ENCODE measurements at places on chromosomes 16 and 17. TPM values are rescaled to one million over a fixed set of nuclear protein-coding genes. Genes with fewer than 3 reads are reported as not detected.

The ESRP2 gene
- total RNA-seq, result not detected

- DNase-seq, result peak; percentile 67
These were observed 25.9 kb upstream of the APOH start for GRCh38 chr17:66255112-66255511.

The RHBDL3 gene
- 0.82 TPM for total RNA-seq

DNA sequence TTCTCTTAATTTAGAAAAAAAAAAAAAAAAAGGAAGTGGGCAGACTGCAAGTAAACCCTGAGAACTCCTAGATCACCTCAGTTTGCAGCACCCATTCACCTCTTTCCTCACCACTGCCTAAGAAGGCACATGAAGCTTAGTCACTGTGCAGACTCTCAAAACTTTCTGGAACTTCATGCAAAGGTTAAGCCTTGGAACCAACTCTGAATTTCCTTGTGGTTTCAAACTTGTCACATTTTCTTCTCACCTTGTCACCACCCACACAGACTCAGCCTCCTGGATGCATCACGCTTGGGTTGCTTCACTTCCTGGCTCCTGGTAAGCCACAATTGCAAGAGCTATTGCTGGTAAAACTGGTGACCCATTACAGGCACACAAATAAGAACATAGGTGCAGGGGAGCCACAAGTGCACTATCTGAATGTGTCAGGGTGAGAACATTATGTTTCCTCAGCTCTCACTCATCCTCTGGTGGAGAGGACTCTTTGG, 15.0 kb upstream of the CPD start:
- DNase-seq, result peak; percentile 87

DNA sequence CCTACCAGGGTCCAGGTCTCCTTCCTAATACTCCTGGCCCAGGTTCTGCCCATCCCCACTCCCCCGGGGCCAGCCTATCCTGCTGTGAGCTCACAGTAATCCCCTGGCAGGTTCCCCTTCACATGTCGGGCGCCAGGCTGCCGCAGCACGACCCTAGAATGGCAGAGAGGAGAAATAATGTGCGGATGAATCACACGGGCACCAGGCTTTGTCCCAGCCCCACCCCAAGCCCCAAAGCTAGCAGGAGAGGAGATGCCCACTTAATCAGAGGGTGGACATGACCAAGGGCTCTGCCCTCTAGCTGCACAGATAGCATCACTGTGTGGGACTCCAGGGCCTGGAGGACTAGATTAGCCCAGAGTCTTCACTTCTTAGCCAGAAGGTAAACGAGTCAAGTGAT, 39.5 kb downstream of the ST3GAL2 start:
- no peak for DNase-seq

DNA sequence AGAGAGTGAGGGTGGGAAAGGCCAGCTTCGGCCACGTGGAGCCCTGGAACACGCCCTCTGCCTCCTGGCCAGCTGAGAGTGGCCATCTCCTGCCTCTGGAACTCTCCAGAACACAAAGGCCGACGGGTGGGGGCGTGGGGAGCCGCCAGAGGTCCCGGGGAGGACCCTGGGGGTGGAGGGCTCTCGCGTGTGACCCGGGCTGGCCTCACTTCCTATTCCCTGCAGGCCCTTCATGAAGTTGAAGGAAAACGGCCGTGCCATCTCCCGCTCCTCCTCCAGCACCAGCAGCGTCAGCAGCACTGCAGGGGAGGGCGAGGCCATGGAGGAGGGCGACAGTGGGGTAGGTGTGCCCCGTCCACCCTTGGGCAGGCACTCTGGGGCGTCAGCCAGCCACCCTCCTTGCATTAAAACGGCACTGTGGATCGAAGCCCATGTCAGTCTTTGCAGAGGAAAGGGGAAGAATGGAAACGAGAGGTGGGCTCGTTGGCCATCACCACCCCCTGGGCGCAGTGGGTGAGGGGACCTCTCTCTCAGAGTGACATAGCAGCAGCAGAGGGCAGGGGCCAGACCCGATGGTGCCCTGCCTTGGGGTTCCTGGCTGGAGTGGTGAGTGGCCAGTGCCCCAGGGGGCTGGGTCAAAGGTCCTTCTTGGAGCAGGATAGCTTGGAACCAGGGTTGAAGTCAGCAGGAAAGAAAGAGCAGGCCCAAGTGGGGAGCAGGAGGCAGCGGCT, 37.1 kb downstream of the OR1D5 start:
- DNase-seq, result no peak

The SLC35B1 gene
- 50.7 TPM for total RNA-seq
